Activated CD4-positive, alpha-beta T cell treated with anti-CD3 and anti-CD28 coated beads for 4 hours (primary cell): ENCODE measurements at places on chromosomes 1 and 21.

DNA sequence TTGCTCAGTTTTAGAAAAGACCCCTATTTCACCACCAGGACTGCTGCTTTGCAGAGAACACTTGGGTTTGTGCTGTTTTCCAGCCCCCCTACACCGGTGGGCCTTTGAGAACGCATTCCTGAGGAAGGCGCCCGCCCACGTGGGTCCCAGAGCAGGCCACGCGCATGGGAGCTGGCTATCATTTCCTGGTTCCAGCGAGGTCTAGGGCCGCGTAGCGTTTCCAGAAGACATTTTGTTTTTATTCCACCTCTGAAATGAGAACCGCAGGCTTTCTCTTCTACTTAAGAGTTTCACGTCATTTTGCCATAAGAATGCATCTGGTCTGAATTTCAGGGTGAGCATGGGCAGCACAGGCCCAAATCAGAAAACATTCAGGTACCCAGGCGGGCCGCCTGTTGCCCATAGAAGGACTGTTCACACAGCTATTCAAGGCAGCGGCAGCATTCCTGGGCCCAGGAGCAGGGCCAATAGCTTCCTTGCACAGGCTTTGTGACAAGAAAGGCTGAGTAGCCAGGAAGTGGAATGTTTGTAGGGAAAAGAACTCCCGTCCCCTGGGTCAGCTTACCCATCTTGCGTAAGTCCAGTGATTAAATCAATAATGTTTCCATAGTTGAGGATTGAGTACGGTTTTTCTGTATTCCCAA lies 1.4 kb upstream of the KLHL21 start:
- DNase-seq = no peak

DNA sequence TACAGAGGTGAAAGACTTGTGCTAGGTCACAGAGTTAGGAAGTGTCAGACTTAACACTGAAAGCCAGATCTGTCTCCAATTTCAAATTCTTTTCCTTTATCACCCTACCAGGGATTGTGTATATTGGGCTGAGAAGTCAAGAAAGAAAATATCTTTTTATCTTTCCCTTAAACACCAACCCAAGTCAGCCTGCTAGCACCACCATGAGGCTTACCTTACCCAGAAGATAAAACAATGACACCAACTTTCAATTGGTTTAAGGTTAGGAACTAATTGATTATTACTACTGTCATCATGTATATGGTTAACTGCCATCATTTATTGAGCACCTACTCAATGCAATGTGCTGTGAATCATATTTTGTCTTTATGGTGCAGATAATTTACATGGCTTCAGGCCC lies 178.9 kb upstream of the FOXD3 start:
- DNase-seq = no peak

- no peak for DNase-seq
These were observed 174.1 kb upstream of the SGIP1 start for GRCh38 chr1:66359815-66360214.

DNA sequence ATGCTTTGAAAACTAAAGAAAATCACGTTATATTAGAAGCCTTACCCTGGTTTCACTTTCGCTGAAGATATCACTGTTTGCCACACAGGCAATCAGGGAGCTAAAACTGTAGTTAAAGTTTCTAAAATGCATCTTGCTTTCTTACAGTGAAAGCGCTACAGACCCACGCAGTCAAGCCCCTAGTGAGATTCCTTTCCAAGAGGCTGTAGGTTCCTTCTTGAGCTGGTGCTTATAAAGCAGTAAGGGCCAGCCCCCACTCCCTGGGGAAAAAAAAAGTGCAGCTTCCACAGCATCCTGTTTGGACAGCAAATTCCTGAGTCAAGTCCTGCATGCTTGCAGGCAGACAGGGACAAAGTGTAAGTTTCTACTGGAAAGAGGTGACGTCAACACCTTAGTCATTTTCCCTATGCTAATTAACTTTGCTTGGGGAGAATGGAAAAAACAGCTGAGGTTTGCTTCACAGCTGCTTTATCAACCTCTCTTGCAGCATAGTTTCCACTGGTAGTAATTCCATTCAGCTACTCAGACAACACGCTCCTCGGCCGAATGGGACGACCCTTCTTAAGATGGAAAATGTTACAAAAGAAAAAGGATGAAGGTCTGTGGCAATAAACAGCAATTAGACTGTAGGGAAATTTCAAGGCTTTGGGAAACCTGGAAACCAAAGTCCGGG lies 14.7 kb upstream of the KCNE1 start:
- peak; percentile 51 for DNase-seq

- DNase-seq = no peak
These were observed 40.6 kb downstream of the KCNA2 start for GRCh38 chr1:110565565-110565964.

DNA sequence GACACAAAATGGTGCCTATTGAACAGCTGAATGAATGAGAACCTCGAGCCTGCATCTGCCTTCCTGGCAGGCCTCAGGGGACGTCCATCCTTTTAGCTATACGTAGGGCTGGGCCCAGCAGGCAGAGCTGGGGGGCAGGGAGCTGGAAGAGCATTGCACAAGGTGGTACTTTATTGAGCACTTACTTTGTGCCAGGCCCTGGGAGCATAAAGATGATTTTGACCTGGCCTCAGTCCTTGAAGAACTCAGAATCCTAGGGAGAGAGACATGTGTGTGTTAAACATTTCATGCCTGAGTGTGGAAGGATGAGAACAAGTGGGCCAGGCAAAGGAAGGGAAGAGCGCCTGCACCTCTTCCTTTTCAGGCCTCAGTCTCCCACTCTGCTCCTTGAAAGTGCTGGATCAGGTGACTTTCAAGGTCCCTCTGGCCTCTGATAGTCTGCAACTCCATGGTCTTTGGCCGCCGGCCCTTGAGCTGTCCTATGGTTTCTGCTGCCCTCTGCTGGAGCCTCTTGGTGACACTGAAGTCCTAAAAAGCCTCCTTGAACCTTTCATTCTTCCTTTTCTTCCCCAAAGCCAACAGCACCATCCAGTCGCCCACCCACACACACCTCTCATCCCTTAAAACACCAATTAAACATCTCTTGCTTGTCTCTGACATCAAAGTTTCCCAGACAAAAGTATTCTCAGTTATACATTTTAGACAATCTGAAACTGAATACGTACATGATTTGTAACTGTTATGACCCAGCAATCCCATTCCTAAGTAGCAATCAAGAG lies 3.5 kb upstream of the PEAR1 start:
- DNase-seq = peak; percentile 41

- no peak for DNase-seq
These were observed 5.6 kb downstream of the SRARP start for GRCh38 chr1:16009678-16010077.

DNA sequence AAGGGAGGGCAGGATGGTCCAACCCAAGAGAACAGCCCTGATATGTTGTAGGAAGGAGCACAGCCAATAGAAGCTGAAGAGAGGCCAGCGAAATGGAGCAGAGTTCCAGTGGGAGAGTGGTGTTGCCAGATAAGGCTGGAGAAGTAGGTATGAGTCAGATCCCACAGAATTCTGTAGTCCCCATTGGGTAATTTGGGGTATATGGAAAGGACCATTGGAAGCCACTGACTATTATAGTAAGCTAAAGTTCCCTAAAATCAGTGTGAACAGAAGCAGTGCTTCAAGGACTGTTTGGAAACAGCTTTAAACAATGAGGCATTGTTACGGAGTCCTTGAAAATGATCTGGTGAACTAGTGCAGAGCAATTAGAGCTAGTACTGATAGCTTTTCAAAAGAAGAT lies 63.0 kb downstream of the DISP1 start:
- DNase-seq = no peak

DNA sequence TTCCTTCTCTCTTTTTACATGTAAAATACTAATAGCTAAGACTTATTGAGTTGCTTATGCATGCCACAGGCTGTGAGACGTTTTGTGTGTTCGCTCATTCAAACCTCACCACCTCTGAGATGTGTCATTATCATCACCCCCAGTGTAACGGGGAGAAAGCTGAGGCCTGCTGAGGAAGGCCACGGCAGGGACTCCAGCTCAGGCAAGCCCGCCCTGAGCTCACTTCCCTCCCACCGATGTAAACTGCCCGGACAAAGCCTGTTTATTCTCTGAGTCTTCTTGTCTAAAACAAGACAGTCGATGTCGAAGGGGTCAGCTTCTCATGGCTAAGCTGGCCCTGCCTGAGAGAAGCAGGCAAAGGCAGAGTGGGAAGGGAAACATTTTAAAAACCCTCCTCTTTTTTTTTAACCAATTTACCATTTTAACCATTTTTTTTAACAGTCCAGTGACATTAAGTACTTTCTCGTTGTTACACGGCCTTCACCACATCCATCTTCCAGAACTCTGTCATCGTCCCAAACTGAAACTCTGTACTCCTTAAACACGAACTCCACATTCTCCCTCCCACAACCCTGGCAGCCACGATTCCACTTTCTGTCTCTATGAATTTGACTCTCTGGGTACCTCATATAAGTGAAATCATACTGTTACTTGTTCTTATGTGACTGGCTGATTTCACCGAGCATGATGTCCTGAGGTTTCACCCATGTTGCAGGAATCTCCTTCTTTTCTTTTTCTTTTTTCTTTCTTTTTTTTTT lies 204.8 kb upstream of the GALNT2 start:
- no peak for DNase-seq

DNA sequence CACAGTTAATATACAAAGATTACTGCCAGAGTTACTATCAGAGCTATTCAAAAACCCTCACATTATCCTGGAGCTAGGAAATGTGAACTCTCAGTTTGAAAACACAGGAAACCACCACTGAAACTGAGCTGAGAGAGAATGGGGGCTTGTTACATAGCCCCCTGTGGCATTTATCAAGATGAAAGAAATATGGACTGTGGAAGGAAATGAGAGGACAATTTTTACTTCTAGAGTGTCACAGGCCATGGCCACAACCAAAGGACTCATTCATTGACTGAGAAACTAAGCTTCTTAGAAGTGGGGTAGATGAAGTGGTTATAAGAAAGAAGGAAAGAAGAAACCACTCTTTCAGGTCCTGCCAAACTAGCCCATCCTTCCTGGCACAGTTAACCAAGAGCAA lies 25.3 kb downstream of the DSTYK start:
- no peak for DNase-seq

GRCh38 chr1:155976062-155976912 lies 2.1 kb downstream of the ARHGEF2 start:
- peak; percentile 63 for DNase-seq

- no peak for DNase-seq
These were observed 5.5 kb downstream of the THEM5 start for GRCh38 chr1:151847867-151848596.

DNA sequence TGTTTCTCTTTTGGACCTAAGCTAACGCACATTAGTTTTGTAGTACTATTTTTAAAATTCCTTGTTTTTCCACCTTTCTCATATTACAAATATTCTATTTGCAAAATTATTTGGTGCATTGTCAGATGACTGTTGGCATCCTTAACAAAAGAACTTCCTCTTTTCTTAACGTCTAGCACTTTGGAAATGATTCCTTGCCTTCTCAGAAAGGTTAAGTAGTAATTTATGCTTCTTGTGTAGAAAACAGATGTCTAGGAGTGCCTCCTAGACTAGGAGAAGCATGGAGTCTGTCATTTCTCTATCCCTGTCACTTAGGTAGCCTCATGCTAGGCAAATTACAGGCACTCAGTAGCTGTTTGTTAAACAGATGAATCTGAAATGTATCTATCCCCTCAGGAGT lies 64.4 kb downstream of the HSPA13 start:
- DNase-seq = no peak

- no peak for DNase-seq
These were observed 126.8 kb downstream of the PIK3R3 start for GRCh38 chr1:46005594-46005993.
